CD4-positive, alpha-beta T cell treated with Interleukin-4 for 4 hours (primary cell): ENCODE measurements at places on chromosomes 7 and 10.

- no peak for DNase-seq
Observed at GRCh38 chr10:31677195-31678138, 251.2 kb downstream of the ARHGAP12 start.

DNA sequence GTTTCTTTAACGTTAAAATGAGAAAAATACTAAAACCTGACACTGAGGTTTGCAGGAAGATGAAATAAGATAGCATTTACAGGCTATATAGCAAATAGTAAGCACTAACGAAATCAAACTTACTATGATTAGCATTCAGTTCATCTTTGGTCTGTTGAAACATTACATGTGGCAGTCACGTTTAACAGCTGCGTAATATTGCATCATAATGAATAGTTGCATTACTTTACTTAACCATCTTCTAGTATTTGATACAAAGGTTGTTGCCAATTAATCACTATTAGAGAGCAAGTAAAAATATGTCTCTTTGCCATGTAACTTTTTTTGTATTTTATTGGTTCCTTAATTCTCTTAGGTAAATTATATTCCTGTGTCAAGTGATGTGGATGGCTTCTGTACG is 131.8 kb upstream of the GHITM start:
- no peak for DNase-seq

DNA sequence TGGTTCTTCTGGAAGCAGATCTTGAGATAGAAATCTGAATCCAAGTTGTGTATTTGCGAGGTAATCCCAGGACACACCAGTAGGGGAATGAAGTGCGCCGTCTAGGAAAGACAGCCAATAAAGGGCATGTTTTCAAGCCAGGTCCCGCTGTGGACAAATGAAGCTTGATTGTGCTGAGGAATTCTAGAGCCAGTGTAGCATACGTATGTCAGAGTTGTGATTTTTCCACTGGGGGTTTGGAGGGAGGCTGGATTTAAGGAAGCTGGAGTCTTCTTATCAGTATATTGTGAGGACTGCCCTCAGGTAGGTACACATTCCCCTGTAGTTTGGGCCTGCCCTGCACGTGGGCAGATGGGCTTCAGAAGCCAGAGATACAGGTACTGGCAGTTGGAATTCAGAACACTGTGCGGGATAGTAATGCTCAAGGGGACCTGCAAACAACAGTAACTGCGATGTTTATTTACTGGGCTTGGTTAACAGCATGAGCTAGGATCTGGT is 50.9 kb downstream of the GALNT11 start:
- no peak for DNase-seq

- no peak for DNase-seq
Observed at GRCh38 chr10:61958805-61959204, 57.3 kb downstream of the ARID5B start.

- DNase-seq, result no peak
Observed at GRCh38 chr10:5142199-5142598, 42.8 kb downstream of the AKR1C8 start.

DNA sequence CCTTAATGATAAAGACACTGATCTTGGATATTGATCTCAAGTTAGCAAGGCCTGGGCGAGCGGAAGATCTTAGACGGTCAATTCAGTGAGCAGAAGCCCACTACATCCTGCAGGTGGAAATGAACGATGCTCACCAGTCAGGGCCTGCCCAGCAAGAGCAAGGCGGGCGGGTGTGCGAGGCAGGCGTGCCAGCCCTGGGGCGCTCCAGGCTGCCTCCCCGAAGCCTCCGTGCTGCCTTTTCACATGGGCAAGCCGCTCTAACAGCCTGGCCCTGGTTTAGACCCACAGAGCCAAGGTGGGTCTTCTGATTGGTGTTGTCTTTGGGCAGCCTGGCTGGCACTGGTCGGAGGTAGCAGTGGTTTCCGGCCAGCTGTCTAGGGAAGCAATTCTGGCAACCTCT is 475.1 kb upstream of the FOXK1 start:
- no peak for DNase-seq
